Colonic mucosa (tissue), 4 donors: ENCODE measurements at places on chromosomes 3 and 15.

DNA sequence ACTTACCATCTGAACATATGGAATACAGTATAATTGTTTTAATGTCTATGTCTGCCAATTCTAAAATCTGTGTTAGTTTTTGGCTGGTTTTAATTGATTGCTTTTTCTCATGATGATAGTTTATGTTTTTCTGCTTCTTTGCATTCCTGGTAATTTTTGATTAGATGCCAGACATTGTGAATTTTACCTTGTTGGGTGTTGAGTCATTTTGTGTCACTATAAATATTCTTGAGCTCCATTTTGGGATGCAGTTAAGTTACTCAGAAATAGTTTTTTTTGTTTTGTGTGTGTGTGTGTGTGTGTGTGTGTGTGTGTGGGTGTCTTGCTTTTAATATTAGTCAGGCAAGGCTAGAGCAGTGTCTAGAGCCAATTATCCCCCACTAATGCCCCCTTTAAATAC, 818.8 kb upstream of the NR2F2 start:
- DNase-seq, result no peak

DNA sequence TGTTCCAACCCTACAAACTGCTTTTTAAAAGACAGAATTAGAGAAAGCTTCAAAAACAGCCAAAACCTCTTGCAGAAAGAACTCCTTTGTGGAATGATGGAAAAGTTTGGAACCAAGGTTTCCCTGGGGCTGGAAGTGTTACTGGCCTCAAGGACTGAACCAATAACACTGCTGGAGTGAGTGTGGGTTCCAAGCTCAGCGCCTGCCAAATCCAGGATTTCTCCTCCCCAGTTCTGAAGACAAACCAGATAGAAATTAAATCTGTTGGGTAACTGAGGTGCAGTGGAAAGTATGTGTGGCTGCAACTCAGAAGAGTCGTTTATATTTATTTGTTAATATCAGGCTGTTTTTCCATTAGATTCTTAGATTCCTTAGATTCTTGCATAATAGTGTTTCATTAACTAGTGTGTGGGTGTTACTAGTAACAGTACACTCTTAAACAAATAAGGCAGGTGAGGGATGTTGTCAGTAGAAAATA, 66.5 kb upstream of the FNDC3B start:
- DNase-seq, result no peak

DNA sequence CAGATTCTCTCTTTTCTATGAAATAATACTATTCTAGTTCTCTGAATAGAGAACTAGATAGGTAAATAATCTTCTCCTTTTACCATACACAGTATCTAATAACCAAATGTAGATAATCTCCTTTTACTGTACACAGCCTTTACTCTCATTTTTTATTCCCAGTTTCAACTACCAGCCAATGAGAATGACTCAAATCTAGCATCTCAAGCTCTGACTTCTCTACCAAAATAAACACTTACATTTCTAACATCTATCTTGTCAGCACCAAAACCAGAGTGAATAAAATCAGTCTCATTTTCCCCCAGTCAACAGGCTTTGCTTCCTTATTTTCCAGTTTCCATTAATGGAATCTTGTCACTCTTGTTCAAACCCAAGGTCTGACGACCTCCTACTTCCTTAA, 36.9 kb downstream of the LRRFIP2 start:
- DNase-seq, result no peak

GRCh38 chr15:38707802-38708671, 143.4 kb upstream of the RASGRP1 start:
- peak; percentile 55 for DNase-seq

DNA sequence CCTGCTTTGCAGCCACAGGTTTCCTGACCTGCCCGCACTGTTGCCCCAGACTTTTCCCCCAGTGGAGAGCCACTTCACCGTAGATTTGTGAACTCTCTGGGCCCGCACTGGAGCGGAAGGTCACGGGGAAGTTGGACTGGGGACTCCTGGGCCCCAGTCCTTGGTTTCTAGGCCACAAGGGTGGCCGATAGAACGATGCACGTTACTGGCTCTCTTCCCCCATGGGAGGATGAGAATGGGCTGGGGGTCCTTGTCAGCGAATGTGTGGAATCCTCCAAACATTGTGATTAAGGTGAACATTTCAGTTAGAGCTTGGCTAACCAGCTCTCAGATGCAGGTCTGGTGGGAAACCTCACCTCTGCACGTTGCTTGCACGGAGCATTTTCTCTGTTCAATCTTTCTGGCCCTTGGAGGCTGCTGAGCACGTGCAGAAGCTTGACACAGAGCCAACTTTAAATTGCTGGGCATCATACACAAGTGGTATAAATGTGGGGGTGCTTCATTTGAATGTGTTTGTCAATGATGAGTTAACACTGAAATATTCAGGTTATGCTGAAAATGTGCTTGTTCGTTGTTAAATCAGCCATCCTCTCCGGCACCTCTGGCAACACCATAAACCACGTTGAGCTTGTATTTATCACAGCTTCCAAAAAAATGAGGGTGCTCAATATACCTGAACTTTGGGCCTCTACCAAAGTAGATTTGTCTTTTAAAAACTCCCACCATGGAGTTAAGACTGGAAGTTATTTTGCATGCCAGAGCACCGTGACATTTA, 976 bp downstream of the DIS3L start:
- peak; percentile 66 for DNase-seq
